Activated CD4-positive, alpha-beta memory T cell treated with anti-CD3 and anti-CD28 coated beads for 36 hours (primary cell): ENCODE measurements at places on chromosomes 16 and 17.

GRCh38 chr16:88508868-88509748 lies 56.0 kb downstream of the ZFPM1 start:
- no peaks in the 10 kb centered on the region for H3K4me1 ChIP-seq
- H3K27ac ChIP-seq: no peak overlapping the region
- H3K4me3 ChIP-seq: no peak overlapping the region
- H3K27me3 ChIP-seq: no peaks in the 10 kb centered on the region

GRCh38 chr17:1813088-1813487 lies 16.6 kb downstream of the SMYD4 start:
- H3K4me3 ChIP-seq: no peak overlapping the region
- DNase-seq: no peak
- no peak overlapping the region for H3K27ac ChIP-seq
- no peaks in the 10 kb centered on the region for H3K4me1 ChIP-seq
- H3K27me3 ChIP-seq: no peaks in the 10 kb centered on the region
- peaks cover 10% of the 10 kb centered on the region for H3K36me3 ChIP-seq

DNA sequence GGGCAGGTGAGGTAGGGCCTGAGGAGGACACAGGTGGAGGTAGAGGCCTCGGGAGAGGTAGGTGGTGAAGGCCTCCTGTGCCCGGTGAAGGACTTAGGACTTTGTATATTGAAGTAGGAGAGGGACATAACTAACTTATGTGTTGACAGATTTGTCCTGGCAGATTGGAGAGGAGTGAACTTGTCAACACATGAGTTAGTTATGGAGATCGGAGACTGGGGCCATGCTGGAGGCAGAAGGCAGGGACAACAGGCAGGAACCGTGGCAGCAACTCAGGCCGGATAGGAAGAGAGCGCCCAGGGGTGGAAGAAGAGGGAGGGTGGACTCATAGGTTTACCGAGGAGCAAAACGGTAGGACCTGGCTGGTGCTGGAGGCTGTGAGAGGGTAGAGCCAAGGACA lies 18.4 kb downstream of the GLP2R start:
- H3K27me3 ChIP-seq: peaks cover 4% of the 10 kb centered on the region
- no peak overlapping the region for H3K4me3 ChIP-seq

GRCh38 chr17:55219934-55220333 lies 44.8 kb upstream of the HLF start:
- peaks cover 6% of the 10 kb centered on the region for H3K27me3 ChIP-seq
- no peaks in the 10 kb centered on the region for H3K36me3 ChIP-seq
- DNase-seq: no peak
- no peak overlapping the region for H3K27ac ChIP-seq
- H3K4me3 ChIP-seq: no peak overlapping the region
- H3K4me1 ChIP-seq: no peaks in the 10 kb centered on the region
